Left hindlimb (tissue), 1 donor: ENCODE measurements at places on chromosomes 12 and 14.
A peak's percentile ranks its signal among the peaks of the same experiment; 100 is the strongest.

DNA sequence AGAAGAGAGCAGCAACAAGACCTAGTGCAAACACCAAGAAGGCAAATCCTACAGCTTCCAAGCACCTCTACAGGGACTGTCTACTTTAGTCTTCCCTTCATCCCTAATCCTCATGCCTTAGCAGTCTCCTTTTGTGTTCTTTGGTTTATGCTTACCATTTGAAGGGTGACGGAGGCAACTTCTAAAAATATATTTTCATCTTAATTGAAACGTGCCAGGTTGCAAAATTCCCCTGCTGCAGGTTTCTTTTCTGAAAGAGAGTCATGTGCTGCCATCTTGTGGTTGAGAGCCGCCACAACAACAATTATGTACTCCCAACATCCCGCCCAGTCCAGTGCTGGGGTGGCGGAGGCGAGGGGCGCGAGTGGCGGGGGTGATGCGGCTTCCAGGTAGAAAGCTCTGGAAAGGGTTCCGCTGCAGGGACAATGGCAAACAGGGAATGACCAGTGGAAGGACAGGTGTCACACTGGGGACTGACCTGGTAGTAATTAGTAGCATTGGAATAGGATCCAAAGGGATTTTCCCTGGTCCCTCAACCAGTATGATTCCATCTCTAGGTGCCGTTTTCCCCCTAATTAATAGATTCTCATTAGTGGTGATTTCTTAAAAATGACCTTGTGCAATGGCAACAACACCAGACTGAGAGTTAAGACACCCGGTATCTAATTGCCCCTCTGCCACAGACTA lies 80.3 kb upstream of the GNG2 start:
- peak; percentile 65 for DNase-seq

GRCh38 chr12:52232674-52233461 lies at the start of gene KRT7:
TSS of gene KRT7 (plus strand) at chr12:52233243. CDS start at chr12:52233297, 54 bp downstream.
- no peak for DNase-seq

DNA sequence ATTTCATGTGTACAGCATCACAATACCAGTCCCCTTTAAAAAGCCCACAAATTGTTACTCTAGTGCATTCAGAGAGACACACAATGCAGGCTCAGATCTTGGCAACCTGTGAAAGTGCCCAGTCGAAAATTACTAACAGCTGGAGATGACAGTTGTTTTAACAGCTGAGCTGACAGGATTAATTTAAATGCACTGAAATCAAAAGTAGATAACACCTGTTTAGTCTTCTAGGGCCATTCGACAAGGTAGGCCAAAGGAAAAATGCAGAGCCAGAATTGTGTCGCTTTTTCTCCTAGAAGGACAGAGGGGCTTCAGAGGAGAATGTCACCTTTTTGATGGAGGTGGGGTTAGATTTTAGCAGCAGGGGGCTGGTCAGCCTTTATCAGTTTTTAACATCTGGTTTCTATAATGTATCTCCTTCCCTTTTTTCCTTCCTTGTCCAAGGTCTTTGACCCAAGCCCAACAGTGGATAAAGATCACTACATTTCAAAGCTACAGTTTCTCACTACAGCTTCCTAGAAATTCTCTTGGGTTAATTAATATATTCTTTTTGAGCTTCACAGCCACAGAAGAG lies 139.1 kb downstream of the SOX5 start:
- no peak for DNase-seq

DNA sequence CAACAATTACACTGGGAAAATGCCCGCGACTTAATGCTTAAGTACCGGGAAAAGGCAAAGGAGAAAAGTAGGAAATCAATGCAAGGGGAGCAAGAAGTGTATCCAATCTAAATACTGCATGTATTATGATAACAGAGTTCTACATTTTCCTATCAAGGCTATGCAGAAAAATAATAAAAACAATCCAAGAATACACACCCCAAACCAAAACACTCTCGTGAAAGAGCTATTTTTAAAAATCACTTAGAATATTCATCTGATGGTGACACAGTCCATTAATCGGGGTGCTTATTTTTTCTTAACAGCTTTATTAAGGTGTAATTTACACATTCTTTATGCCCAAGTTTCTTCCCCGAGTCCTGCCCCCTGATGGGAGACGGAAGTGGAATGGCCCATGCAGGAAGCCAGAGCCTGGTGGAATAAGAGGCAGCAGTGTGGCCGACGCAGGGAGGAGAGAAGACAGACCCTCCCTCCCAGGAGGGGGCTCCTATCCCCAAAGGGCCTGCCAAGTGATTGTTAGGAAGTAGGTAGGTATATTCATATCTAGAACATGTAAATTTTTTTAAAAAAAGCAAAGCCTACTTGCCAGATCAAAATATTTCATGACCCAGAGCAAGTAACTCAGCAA lies 174.3 kb downstream of the FOXN3 start:
- DNase-seq, result no peak

DNA sequence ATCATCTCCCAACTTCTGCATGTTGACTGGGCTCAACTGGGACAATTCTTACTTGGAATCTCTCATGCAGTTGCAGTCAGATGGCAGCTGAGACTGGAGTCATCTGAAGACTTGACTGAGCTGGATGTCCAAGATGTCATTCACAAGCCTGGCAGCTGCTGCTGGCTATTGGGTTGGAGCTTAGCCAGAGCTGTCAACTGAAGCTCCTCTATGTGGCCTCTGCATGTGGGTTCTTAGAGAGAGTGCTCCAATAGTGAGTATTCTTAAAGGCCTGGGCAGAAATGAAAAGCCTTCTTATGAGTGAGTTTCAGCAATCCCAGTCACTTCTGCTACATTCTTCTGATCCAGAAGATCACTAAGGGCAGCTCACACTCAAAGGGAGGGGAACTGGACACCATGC lies 440.9 kb downstream of the LRIG3 start:
- DNase-seq, result no peak

DNA sequence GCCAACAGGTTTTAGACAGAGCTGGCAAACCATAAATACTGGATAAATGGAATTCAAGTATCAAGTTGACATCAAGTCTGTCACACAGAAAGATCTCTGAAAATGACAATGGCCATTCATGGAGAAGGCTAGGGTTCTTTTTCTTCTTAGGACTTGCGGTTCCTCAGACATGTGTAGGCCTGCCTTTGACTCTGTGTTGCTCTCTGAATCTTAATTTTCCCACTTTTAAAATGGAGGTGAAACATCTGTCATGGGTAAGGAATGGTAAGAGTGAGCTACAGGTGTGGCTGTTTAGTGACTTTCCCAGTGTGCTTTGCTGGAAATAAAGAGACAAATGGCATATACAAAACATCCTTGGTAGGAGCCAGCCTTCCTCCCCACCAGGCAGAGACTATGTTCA lies 79.2 kb downstream of the PTCSC3 start:
- no peak for DNase-seq

DNA sequence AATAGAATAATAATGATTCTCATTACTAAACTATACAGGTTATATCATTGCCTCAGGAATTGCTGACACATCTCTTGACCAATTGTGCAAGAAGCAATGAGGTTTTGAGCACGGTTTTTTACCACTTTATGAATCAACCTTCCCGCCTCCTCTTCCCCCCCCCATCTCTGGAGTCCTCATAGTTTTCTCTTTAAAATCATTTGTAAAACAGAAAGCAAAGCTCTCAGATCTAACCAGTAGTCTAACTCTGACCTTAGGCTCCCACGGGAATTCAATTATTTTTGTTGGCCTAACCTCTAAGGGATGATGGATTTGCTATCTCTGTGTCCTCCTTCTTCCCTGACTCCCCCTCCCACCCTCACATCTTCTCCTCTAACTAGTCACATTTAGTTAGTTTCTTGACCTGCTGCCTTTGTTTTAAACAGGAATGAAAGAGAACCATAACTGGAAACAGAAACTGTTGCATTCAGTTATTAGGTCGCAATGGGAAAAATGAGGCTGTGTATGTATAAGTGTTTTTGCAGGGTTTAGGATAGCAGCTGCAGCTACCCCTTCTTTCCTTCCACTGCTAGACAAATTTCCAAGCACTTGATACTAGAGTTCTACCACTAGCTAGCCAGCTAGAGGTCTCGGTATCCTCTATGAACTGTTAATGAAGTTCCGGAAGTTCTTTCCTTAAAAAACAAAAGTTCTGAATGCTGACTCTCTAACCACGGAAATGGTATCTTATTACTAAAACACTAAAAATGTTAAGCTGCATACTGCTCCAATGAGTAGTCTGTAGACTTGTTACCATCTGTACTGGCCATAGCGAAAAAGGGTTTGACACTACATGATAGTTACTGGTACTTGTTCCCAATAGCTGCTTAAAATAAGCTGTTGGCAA lies 65.4 kb downstream of the TAOK3 start:
- DNase-seq, result no peak

DNA sequence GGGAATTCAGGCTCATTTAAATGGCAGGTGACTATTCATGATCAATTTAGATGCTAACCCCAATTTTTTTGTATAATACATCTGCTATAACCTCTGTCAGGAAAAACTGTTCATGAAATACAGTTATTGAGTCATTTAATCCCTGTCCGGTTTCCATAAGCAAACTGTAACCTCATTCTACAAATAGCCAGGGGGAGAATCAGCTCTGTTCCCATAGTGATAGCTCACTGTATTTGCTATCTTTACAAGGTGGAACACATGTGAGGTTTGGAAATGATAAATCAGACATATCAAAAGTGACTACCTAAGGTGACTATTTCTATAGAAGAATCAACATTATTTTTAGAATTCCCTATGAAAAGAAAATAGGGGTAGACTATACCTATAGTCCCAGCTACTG lies 38.6 kb upstream of the VPS33A start:
- no peak for DNase-seq

- no peak for DNase-seq
These were observed 141.3 kb downstream of the PRKCH start for GRCh38 chr14:61462566-61463193.

- DNase-seq, result no peak
These were observed 24.2 kb upstream of the FOXN3 start for GRCh38 chr14:89440986-89441909.

- no peak for DNase-seq
These were observed 63.0 kb upstream of the TCL1A start for GRCh38 chr14:95776798-95777534.

DNA sequence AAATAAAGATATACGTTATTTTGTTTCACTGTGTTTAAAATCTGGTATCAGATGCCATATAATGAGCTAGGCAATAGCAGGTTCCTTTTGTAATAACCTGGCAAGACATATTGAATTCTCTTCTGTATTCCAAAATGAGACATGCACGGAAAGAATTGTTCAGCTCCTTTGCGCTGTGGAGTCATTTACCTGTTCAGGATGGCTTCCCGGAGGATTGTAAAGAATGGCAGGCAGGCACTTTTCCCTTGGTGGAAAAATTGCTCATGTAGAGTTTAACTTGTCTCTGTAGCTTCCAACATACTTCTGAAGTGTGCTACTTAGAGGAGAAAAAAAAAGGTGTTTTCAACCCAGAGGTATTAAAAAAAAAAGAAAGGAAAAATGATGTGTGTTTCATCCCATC lies 805.2 kb downstream of the GALC start:
- DNase-seq, result no peak

DNA sequence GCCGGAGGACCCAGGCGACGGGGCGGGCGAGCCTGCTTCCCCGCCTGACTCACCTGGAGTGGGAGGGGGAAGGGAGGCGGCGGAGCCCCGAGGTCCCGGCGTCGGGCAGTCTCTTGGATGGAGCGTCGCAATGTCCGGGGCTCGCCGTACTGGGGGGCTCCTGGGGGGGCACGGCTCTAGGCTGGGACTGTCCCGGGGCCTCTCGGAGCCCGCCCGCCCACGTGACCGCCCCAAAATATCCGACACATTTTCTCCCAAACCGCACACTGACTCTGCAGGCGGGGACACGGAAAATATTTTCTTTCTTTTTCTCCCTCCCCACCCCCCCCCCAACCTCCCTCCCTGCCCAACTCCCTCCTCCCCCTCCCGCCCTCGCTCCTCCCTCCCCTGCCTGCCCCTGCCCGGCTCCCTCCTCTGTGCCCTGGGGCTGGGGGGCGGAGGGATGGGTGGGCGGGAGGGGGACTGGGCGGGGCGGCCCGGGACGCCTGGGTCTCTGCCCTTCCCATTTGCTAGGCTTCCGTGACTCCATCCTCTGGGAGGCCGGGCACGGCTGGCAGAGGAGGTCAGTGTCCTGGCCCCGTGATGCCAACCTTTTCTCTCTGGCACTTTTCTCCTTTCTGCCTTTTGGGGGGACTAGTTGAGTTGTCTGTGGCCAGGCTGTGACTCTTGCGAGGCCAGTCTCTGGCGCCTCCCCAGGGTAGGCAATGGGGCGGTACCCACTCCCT lies at the start of gene RARG:
Gene RARG (minus strand): TSS at position 289 of the 725 bp plus-strand sequence. CDS start 4,664 bp downstream, outside the sequence.
- DNase-seq, result peak; percentile 89

DNA sequence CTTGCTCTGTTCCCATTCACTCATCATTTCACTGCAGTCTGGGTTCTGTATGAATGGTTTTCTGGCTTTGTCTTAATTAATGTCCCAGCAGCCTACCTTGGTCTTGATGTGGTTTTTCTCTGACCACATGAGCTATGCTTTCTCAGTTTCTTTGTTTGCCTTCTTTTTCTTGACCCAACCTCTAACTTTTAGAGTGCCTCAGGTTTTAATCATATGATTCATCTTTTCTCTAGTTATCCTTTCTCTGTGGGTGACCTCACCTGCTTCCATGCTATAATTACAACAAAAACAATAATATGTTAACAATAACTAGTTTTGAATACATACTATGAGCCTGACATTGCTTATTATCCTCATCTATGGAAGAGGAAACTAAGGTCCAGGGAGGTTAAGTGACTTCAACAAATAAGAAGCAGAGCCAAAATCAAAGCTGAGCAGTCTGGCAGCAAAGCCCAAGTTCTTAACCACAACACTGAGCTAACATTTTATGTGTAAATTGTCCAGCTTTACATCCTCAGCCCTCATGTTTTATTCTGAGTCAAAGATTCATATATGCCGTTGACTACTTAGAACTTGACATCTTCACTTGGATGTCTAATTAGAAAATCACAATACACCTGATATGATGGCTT lies 4.7 kb upstream of the EPYC start:
- no peak for DNase-seq

DNA sequence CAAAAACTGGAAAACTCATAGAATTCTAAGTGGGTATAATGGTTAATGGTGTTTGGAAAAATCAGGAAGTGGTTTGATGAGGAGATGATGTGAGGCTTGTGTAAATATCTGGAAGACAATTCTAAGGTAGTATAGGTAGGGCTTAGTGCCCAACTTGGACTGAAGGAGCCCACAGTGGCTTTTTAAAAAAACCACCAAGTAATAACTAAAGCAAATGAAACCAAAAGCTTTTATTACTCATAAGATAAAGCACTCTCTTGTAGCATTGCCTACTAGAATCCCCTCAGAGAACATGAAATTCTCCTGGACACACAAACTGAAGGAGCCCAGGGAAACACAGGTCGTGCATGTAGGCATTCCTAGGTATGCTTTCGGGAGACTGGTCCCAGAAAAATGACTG lies 324.5 kb downstream of the NELL2 start:
- no peak for DNase-seq

- DNase-seq, result no peak
These were observed 291.5 kb downstream of the NELL2 start for GRCh38 chr12:44584625-44585024.

- DNase-seq, result no peak
These were observed 76.4 kb upstream of the CCDC60 start for GRCh38 chr12:119258149-119258548.

- DNase-seq, result no peak
These were observed 11.1 kb downstream of the KIF21A start for GRCh38 chr12:39431797-39432196.
